ENCODE measurements at places on chromosomes 7 and 10.

GRCh38 chr10:119284679-119285096 lies 77.3 kb downstream of the GRK5 start:
- no peak for DNase-seq

DNA sequence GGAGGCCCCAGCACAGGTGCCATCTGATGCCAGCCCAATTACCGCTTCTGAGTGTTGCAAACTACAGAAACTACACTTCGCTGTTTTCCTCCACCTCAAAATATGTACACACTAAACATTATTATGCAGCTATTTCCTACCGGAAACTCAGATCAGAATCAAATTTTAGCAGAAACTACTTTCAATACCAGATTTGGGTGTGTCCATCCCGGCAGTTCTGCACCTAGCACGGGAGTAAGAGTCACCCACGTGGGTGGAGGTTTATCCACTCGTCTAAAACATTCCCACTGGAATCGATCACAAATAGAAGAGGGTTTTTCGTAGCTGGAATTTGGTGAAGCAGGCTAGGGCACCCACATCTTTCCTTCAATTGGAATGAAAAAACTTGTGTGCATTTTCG lies 214.4 kb upstream of the PRKCQ start:
- no peak for DNase-seq

DNA sequence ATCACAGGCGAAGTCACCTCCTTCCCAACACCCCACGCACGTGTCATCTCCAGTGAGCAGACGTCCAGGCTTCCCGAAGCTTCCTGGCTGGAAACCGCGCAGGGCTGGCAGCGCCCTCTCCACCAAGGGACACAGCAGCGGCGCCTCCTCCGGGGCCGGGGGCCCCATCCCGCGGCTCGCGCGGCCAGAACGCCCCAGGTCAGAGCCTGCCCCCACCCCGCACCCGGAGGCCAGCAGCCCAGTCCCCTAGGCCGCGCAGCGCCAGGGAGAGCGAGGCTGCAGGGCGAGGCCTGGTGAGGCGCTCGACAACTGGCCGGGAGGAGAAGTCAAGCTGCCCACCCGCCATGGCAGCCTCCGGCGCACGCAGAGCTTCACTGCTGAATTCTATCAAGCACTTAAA lies 247.0 kb downstream of the SEMA3D start:
- no peak for DNase-seq

- DNase-seq, result no peak
Measured at GRCh38 chr10:97770255-97770654, 1.5 kb downstream of the SFRP5 start.

GRCh38 chr10:11639849-11640764 lies 28.7 kb upstream of the USP6NL start:
- DNase-seq, result no peak

DNA sequence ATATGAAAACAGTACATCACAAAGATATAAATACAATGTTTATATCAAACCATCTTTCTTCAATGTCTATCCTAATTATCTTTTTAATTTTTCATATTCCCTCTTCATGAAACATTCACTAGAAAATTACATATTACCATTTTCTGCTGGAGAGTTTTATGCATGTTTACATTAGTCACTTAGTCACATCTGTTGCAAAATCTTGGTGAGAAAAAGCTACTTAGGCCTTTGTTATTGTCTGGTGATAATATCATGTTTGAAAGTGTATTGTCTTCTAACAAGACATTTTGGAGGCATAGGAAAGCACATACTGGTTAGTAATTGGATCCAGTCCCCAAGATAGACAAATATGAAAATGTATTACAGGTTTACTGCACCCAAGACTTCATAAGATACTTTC lies 163.6 kb downstream of the GNAI1 start:
- DNase-seq, result peak; percentile 62

DNA sequence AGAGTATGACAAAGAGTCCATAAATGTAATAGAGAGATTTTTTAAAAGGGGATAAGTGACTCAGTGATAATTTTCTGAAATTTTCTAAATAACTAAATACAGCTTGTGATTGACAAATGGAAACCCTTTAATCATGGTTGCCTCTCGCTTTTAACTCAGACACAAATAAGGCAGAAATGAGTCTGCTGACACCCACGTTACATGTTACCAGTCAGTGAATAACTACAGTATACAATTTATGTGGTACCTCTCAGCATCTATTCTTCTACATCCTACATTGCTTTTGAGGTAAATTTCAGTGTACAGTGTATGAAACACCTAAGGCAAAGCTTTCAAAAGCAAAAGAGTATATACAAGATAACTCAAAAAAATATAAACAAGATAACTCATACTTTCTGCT lies 4.2 kb downstream of the NSUN6 start:
- no peak for DNase-seq
